Stimulated activated CD4-positive, alpha-beta T cell treated with anti-CD3 and anti-CD28 coated beads, TNF-alpha, amount 100 ng/mL, for 48 hours (primary cell): ENCODE measurements at places on chromosomes 3 and 15.

DNA sequence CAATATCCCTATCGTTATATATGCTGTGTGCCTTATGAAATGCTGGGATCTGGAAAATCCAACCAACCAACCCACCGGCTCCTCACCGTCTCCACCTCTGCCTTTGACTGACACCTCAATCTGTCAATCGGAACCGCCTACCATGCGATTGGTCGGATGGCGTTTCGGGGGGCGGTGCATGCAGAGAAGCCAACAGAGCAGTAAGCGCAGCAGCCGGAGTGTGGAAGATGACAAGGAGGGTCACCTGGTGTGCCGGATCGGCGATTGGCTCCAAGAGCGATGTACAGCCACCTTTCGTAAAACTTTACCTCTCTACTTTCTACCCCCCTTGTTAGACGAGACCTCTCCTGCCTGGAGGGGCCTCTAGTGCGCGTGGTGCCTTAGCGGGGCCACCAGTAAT lies 6.3 kb downstream of the CLK3 start:
- no peak for DNase-seq

DNA sequence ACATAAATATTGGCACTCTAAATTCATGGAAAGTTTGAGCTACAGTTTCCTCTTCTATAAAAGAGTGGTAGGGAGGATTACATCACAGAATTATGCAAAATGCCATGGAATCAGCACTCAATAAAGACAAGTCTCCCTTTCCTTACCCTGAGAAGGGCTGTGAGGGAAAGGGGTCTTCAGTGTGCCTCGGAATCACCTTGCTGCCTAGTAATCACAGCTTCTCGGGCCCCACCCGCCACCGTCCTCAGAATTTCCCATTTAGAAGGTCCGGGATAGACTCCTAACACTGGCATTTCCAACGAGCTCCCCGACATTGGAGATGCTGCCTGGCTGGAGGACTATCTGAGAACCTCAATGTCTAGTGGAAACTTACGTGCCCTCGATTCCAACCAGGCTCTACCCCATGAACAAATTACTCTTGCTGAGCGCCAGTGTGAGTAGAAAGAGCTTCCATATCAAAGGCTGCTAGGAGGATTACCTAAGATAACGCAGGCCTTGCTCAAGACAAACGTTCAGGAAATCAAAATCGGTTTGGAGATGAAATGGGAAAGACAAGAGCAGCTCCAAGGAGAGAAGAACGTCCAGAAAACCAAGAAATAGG lies 92.1 kb upstream of the CHD2 start:
- DNase-seq: no peak

- no peak for DNase-seq
Measured at GRCh38 chr3:115245438-115245837, 98.3 kb upstream of the ZBTB20 start.

DNA sequence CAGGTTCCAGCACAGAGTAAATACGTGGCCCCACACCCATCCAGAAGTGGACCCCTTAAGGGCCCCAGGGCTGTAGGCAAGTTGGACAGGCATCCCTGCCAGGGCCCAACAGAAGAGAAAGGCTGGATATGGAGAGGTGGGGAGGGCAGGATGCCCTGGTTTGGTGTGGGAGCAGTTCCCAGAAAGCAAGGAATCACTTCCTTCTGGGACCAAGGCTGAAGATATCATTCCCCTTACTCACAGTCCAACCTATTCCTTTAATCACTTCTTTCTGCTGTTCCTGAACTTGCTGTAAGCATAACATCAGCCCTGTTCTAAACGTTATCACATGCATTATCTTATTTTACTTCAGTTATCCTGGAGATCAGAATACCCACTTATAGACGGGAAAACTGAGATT lies 6.1 kb upstream of the MESP2 start:
- DNase-seq: no peak

GRCh38 chr15:57534281-57534680 lies 57.4 kb upstream of the MYZAP start:
- DNase-seq: no peak

GRCh38 chr15:51697163-51697562 lies 15.9 kb downstream of the SCG3 start:
- DNase-seq: no peak

DNA sequence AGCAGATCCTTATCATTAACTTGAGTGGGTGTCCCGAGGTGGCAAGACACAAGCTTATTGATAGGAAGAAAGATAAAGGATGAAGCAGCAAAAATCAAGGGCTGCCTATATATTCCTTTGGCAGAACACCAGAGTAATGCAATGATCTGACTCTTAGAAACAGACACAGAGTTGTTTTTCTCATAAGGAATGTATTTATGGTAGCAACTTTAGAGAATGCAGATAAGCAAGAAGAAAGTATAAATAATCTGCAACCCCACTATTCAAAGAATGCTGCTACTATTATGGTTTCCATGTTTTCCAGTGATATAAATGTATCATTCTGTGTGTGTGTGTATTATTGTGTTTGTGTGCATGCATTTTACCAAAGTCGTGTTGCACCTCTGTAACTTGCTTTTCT lies 208.3 kb downstream of the THSD4 start:
- no peak for DNase-seq

- no peak for DNase-seq
Measured at GRCh38 chr15:100229181-100230163, 112.3 kb downstream of the ADAMTS17 start.

GRCh38 chr3:123295171-123295900 lies 93.6 kb downstream of the SEC22A start:
- no peak for DNase-seq

GRCh38 chr3:46845397-46845859 lies 17.8 kb downstream of the MYL3 start:
- no peak for DNase-seq

GRCh38 chr3:175512700-175513099 lies 653.6 kb downstream of the NAALADL2 start:
- no peak for DNase-seq

DNA sequence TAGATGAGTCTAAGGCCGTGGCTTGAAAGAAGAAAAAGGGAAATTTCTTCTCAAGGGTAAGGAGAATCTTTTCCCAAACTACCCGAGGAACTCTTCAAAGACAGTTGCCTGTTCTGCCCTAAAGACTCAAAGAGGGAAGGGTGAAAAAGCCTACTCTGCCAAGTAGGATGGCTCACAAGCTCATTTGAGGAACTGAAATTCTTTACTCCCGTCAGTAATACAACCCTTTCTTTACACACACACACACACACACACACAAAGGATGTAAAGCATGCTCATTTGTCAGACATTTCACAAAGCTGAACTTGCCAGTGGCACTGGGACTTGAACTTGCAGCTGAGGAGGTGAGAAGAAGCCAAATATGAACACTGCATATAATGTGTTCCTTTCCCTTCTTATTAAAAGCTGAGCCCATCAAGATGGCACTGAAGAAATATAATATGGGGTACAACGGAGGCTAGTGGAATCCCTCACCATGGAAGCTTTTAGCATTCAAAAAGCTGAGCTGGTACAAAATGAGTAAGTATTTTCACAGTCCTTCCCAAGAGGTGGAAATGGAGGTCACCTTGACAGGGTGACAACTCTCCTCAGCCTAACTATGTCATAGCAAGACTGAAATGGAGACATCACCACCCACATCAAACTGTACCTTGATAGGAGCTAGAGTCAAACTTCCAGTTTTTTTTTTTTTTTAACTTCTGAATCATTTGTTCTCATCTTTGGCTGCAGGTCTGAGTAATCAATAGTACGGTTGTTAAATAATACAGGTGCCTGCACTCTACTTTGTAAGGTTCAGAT lies 57.6 kb downstream of the TAFA4 start:
- no peak for DNase-seq

DNA sequence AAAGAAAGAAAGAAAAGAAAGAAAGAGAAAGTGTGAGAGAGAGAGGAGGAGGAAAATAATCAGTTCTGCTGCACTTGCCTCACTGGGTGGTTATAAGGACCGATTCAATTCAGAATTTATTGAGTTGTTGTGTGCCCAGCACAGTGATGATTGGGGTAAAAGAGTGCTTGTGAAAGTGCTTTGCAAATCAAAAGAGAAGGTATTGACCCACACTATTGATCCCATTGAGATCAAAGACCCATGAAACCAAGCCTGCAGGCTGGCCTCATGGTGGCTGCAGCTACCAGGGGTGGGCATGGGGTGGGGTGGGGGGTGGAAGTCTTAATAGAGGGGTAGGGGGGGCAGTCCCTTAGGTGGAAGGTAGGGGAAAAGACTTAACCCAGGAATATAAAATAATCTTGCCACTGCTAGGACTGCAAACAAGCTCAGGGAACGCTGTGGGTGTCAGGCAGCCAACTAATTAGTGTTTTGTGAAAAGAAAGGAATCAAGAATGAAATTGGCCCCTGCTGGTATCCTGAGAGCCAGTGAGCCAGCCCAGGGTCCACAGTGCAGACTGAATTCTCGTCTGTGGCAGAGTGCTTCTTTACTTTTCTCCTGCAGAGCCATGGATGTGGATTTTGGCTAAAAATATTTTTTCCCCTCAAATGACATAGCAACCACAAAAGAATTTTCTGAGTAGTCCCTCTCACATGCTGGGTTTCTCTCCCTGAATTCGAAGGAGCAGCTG lies 34.2 kb downstream of the CLEC3B start:
- no peak for DNase-seq

GRCh38 chr3:41464401-41464800 lies 265.1 kb downstream of the CTNNB1 start:
- DNase-seq: no peak

GRCh38 chr15:74253211-74253921 lies 17.2 kb downstream of the CCDC33 start:
- DNase-seq: no peak

- DNase-seq: no peak
Measured at GRCh38 chr15:31323627-31324026, 3.0 kb upstream of the KLF13 start.

- no peak for DNase-seq
Measured at GRCh38 chr15:41977757-41978383, 5.5 kb upstream of the EHD4 start.

- no peak for DNase-seq
Measured at GRCh38 chr3:168405288-168405687, 309.6 kb upstream of the GOLIM4 start.

GRCh38 chr15:68463996-68464395 lies 32.0 kb upstream of the ITGA11 start:
- DNase-seq: no peak

- DNase-seq: no peak
Measured at GRCh38 chr3:46516521-46516920, 18.7 kb downstream of the RTP3 start.

DNA sequence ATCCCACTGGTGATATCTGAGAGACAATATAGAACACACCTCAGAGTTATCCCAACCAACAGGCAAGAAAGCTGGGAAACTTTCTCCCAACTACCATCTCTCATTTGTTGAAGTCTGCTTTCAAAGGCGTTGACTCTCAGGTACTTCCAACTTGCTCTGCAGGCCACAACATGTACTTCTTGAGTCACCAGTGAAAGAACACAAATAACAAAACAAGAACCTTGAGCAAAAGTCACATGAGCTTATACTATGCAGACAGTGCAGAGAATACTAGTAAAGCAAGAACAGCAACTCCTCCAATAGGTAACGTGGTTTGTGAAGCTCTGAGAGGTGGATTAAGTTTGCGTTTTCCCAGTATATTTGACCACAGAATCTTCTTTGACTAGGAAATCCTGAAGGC lies 20.6 kb downstream of the SNTN start:
- no peak for DNase-seq

DNA sequence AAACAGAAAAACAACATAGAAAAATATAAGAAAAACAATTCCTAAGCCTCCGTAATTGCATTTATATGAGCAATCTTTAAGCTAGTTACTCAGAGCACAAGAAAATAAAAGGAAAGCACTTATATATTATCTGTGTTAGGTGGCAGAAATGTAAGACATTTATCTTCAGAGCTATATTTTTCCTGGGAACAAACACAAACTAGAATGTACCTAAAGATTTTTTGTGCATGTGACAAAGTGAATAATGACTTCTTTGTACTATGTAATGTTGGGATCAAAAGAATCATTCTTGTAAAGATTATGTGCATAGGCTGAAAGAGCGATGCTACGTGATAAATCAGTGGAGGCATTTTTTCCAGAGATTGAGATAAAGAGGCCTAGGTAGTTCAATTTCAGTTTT lies 111.3 kb upstream of the GMNC start:
- DNase-seq: no peak

- DNase-seq: no peak
Measured at GRCh38 chr3:163048881-163049280, 1552.3 kb downstream of the OTOL1 start.

DNA sequence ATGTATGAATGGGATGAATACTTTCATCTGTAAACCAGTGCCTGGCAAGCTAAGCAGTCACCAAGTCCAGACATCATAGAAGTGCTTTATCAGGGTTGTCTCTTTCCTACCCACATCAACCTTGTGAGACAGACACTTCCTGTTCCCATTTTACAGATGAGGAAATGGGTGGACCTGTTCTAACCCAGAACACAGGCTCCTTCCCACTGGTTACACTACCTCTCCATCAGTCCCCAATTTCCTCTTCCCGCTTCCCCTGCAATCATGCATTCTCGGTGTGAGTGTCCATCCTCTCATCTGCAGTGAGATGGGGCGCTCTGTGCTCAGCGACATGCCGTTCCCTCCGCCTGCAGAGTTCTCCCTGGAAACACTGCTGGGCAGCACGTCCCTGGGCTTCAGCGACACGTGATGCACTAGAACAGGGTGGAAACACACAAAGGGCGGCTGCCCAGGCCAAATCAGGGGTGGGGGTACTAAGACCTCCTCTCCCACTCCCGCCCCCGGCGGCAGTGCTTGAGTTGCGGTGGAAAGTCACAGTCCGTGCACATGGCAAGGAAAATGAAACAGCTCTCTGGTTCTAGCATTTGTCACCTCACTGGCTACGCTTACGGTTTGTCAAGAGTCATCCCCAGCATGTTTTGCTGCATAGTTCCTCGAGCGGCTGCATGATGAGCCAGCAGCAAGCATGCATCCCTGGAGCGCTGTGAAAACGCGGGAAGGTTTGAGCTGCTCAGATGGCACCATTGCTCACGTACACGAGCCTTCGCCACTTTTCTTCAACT lies 201.1 kb downstream of the ADAMTS17 start:
- DNase-seq: no peak

- no peak for DNase-seq
Measured at GRCh38 chr3:78529601-78530000, 1238.2 kb downstream of the ROBO1 start.

- no peak for DNase-seq
Measured at GRCh38 chr3:159910991-159911663, 77.5 kb upstream of the IL12A start.

GRCh38 chr3:127706785-127707351 lies 34.1 kb downstream of the ABTB1 start:
- no peak for DNase-seq

DNA sequence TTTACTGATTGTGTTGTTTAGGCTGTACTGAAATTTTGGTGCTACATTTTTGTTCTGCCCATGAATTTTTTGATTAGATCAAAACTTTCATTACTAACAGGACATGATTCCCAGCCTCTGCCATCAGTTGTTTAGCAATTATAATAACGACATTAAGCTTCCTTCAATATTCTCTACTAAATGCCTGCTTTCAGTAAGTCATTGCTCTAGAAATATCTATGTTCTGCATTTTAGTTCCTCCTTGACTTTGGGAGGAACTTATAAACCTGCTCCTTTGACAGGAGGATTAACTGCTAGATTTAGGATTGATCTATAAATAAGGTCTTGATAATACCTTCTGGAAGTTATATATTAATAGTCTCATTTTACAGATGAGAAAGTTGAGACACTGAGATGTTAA lies 269.1 kb downstream of the RAP2B start:
- no peak for DNase-seq

GRCh38 chr3:176514297-176514696 lies 683.0 kb downstream of the TBL1XR1 start:
- no peak for DNase-seq

GRCh38 chr3:194806991-194807630 lies 121.4 kb downstream of the FAM43A start:
- DNase-seq: no peak
